ENCODE measurements at places on chromosomes 12 and 14.

GRCh38 chr12:58367041-58367440, 425.7 kb downstream of the ATP23 start:
- no peak for DNase-seq

- no peak for DNase-seq
Observed at GRCh38 chr12:11902525-11902875, 168.2 kb upstream of the BCL2L14 start.

- DNase-seq = no peak
Observed at GRCh38 chr14:95248432-95248831, 71.3 kb downstream of the CLMN start.

- no peak for DNase-seq
Observed at GRCh38 chr14:32567543-32568384, 238.7 kb downstream of the AKAP6 start.

- no peak for DNase-seq
Observed at GRCh38 chr12:47205532-47206449, 126.0 kb upstream of the AMIGO2 start.

DNA sequence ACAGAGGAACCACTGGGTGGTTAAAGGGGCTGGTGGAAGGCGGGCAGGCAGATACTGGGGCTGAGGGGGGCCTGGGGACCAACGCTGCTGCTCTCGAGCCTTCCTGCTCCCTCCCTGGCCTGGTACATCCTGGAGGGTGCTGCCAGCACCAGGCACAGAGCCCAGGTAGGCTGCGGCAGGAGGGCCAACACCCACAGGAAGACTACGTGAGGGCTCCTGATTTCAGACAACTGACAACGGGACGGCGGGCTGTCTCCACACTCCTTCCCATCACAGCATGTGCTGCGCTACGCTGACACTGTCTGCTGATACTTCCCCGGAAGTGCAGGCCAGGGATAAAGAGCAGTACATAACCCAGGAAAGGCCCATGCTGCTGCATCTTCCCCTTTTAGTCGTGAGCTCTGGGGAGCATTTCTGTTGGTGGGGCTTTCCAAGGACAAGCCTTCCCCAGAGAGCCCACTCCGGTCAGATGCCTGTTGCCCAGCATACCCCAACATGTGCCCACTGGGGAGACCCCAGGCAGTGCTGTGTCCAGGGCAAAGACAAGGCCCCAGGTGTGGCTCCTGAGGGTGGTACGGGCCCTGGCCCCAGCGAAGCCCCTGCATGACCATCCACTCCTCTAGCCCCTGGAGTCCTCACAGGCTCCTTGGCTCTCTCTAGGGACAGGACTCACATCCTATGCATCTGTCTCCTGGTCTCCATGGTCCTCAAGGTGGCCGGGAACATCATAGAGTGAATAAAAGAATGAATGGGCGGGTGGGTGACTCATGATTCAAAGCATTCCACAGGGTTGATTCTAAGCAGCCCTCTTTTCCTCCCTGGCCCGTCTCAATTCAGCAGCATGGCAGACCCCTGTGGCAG, 38.0 kb downstream of the CHGA start:
- no peak for DNase-seq
